A673 (cell line): ENCODE measurements at places on chromosomes 5 and 9.
A peak's percentile ranks its signal among the peaks of the same experiment; 100 is the strongest.

GRCh38 chr5:115573133-115573532, 28.6 kb upstream of the FEM1C start:
- DNase-seq, result peak; percentile 19

GRCh38 chr9:21144603-21145002, 3.0 kb upstream of the IFNW1 start:
- no peak for DNase-seq

- no peak for DNase-seq
Observed at GRCh38 chr5:154352960-154353548, 92.7 kb upstream of the SAP30L start.

GRCh38 chr9:125412166-125412565, 150.5 kb downstream of the GAPVD1 start:
- DNase-seq, result no peak

DNA sequence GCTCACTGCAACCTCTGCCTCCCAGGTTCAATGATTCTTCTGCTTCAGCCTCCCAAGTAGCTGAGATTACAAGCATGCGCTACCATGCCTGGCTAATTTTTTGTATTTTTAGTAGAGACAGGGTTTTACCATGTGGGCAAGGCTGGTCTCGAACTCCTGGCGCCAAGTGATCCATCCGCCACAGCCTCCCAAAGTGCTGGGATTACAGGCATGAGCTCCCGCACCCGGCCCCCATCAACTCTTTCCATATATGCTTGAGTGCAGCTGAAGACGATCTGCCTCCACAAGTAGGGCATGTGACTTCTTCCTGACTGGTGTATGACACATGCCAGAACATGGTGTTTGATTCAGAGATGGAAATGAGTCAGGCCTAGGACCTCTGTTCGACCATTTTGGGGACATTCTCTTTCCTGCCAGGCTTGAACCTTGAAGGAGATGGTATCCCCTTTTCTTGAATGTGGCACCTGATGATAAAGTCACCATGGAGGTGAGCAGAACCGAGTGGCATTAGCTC, 7.5 kb upstream of the CNOT6 start:
- DNase-seq, result no peak

DNA sequence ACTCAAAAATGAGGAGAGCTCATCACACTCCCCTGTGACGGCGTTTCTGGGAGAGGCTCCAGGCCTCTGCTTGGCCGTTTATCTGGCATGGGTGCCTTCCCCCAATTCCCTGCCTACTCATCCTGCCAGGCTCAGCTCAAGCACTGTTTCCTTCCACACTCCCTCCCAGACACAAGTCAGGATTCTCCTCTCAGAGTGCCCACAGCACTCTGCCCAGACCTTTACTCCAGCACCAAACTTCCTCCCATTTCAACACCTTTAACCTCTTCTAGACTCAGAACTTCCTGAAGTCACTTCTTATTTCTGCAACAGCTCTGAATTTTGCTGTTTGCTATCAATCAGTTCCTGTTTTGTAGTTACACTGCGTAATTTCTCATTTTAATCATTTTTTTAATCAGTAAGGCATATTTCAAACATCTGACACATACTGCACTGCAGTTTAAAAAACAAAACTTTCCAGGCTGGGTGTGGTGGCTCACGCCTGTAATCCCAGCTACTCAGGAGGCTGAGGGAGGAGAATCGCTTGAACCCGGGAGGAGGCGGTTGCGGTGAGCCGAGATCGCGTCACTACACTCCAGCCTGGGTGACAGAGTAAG, 16.0 kb downstream of the TRMO start:
- DNase-seq, result no peak

- DNase-seq, result no peak
Observed at GRCh38 chr5:78275998-78276543, 18.4 kb downstream of the AP3B1 start.

DNA sequence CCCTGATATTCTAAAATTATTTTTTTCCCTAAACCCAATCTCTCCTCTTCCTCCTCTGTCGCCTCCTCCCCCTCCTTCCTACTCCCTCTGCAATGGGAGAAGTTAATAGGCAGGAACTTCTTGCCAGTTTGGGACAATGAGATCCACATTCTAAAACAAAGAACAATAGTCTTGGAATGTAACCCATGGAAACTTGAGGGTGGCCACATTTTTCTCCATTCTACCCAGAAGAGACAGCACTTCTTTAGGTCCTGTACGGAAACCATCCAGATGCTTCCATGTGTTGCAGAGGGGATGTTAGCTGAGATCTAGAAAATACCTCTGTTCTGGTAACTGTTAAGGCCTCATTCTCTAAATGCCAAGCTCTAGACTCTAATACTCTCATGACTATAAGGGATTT, 10.0 kb downstream of the SPARC start:
- DNase-seq, result no peak

- no peak for DNase-seq
Observed at GRCh38 chr5:128082551-128083032, 974 bp upstream of the SLC12A2 start.

DNA sequence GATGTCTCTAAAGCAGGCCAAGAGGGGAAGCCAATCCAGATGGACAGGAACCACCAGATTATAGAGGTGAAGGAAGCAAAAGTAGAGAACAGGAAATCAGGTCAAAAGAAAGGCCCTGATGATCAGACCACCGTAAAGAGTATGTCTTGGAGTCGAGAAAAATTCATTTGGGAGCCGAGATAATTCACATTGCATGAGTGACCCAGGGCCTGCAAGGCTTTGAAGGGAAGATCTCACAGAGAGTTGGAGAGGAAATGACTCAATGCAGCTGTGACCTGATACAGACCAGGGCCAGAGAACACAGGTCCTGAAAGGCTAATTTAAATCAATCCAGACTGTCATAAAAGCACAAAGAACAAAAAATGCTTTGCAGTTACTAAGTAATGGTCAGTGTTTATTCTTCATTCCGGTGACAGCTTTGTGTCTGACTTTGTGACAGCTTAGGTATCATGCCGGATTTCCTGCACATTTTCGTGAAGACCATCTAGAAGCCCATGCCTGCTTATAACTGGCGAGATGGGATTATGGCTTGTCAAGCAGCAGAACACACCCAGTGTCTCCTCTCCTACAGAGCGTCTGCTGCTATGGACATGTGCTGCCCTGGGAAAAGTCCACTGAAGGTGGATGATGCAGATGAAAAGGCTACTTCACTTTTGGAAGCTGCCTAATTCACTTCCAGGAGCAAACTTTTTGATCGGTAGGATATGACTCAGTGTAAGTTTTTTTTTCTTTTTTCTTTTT, 5.8 kb upstream of the ACTBL2 start:
- no peak for DNase-seq

DNA sequence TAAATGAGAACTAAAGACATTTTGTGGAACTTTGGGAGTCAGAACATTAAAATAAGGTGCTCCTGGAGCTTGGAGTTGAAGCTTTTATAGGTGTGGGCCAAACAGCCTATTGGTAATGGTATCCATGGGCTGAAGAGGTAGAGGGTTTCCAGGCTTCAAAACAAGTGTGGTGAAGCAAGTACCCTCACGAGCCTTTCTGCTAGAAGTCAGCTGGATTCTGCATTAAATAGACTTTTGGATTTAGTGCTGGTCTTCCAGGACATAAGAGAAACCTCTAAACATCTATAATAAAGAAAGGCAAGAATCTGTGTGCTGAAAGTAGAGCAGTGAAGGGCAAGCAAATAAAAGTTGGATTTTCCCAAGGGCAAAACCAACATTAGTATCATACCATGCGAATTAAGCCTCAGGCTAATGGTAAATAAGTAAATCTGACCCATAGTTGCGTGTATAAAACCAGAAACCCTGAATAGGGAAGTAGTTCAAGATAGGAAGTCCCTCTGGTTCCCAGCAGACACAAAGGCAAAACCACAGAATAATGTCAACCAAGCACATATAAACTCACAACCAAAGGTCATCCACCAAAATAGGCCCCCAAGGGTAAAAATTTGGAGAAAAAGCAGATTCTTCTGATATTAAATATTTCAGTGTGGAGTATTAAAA, 306.3 kb downstream of the TLE4 start:
- no peak for DNase-seq

GRCh38 chr5:13250464-13251291, 693.8 kb downstream of the DNAH5 start:
- DNase-seq, result peak; percentile 1

GRCh38 chr5:58279259-58279658, 180.6 kb downstream of the PLK2 start:
- no peak for DNase-seq

- DNase-seq, result peak; percentile 87
Observed at GRCh38 chr5:103224118-103224893, 34.3 kb upstream of the MACIR start.

DNA sequence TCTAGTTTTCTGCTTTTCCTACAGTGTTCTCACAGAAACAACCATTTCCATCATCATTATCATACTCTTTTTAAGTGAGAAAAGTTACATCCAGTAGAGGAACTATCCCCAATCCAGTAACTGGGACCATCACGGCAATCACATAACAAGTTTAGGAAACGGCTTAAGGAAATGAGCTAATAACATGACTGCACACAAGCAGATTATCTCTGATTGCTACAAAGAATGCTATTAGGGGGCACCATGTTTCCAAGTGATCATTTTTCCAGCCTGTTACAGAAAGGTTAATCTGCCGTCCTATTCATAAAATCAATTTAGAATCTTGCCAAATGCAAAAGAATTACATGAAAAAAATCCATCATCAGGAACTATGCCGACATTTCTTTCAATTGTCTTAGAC, 94.6 kb downstream of the EFNA5 start:
- DNase-seq, result peak; percentile 88

DNA sequence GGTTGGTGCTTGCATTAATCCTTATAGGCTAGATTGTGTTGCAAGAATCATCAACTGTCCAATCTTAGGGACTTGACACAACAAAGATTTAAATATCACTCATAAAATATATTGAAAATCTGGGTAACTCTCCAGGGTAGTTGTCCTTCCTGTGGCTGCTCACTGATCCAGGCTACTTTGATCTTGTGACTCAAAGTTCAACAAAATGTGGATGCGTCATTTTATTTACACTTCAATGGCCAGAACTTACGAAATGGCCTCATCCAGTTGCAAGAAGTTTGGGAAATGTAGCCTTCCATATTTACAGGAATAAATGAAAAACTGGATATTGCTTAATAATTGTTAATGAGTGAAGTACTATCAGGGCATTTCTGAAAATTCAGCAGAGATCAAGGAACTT, 235.5 kb upstream of the ACTBL2 start:
- no peak for DNase-seq

GRCh38 chr5:68449380-68449779, 233.8 kb downstream of the PIK3R1 start:
- DNase-seq, result no peak

DNA sequence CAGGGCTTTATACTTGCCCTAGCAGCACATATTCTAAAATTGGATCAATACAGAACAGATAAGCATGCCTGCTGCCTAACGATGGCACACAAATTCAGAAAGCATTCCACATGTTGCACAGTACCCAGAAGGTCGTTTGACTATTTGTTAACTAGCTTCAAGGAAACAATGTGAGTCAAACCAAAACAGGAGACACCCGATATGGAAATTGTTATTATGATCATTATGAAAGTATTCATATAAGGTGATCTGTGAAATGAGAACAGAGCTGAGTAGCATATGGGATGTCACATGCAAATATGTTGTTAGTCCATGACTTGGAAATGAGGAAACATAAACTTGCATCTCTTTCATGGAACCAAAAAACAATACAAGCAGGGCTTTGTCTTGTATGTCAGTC, 56.3 kb upstream of the BICD2 start:
- no peak for DNase-seq

- no peak for DNase-seq
Observed at GRCh38 chr9:76916231-76916630, 10.3 kb upstream of the PRUNE2 start.

DNA sequence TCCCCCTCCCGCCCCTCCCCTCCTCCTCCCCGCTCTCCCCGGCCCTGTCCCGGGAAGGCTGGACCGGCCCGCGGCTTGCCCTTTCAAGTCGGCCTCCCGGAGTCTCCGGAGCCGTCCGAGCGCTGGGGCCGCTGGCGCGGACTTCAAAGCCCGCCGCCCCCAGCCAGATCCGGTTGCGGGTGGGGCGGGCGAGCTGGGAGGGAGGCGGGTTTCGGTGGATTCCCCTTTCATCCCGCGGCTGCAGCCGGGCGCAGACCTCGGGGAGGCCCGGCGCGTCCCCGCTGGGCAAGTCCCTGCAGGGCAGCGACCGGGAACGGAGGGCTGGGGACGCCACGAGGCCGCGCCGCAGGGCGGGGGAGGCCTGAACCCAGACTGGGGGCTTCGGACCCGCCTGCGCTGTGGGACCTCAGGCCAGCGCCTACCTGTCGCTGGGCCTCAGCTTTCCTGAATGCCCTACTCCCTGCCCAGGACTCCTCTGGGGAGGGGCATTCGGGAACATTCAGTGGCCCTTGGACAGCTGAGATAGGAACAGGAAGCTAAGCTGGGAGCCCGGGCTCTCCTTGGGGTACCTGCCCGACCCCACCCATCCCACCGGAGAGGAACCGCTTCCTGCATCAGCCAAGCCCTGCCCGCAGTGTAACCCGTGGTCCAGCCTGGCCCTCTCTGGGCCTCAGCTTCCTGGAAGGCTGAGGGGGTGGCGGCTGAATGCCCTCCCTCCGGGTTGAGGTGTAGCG, 23.4 kb downstream of the C9orf50 start:
- no peak for DNase-seq

DNA sequence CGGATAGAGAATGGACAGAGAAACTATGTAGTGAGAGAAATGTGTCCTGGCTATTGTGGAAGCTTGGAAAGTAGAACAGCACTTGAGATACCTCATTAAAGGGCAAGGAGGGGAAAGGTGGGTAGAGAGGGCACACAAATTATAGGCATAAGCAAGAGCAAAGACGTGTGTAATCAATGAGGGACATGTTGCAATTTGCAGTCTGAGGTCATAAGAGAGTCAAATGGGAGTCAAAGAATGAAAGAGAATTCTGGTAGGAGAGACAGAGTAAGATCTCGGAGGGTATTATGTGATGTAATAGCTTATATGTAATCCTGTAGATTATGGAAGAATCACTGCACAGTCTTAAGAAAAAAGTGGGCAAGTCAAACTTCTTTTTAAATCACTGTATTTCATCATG, 312.0 kb upstream of the RGMB start:
- no peak for DNase-seq

- no peak for DNase-seq
Observed at GRCh38 chr5:148384380-148384737, 601 bp downstream of the FBXO38 start.

- DNase-seq, result no peak
Observed at GRCh38 chr5:102628441-102629175, 126.5 kb upstream of the PAM start.
